ENCODE measurements at places on chromosomes 11 and 22. TPM values are rescaled to one million over a fixed set of nuclear protein-coding genes. Genes with fewer than 3 reads are reported as not detected.
A peak's percentile ranks its signal among the peaks of the same experiment; 100 is the strongest.

- no peak for DNase-seq
These were observed 8.7 kb upstream of the LTO1 start for GRCh38 chr11:69683764-69684333.

The CLDN5 gene
- 39.5 TPM for polyA plus RNA-seq

The MRPL21 gene
- 230 TPM for polyA plus RNA-seq

DNA sequence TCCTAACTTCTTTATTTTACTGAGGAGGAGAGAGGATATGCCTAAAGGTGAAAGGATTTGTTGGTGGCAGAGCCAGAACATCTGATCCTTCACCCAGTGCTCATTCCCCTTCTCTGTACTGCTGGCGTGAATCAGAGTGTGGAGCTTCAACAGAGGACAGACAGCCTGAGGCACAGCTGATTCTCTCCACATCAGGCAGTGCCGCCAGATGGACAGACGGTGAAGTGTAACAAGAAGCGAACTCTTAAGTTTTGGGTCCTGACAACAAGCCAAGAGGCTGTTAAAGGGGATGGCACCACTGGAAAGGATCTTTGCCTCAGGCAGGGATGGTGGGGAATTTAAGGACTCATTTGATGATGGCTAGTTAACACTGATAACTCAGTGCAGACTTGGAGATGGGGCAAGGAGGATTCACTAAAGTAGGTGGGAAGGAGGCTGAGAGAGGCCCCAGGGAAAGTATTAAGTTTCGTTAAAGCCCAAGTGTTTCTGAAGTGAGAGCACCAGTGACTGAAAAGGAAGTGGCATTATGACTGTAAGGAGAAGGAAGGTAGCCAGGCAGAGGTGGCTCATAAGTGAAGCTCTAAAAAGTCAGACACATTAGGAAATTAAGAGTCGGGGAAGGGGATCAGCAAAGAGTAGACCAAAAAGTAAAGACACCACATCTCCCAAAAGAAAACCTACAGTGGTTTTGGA lies 81.3 kb downstream of the CLPB start:
- DNase-seq, result no peak

The GGTLC2 gene
- polyA plus RNA-seq, result not detected

The FADS3 gene
- 237 TPM for polyA plus RNA-seq

DNA sequence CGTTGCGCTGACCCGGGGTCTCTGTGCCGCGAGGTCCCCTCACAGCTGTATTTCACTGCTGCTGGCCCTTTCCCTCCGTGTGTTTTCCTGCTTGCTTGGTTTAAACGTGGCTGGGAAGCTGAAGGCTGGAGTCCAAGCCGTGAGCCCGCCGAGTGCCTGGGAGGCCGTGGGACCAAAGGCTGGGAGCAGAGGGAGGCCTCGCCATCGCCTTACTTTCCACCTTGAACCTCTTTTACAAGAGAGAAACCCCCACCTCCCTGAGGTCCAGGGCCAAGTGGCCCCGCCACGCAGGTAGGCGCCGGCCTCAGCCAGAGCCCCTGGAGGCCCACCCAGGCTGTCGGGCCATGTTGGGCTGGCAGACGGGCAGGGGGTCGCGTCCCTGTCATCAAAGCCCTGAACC lies 411.6 kb downstream of the TBC1D22A start:
- peak; percentile 54 for DNase-seq

The KRTAP5-2 gene
- polyA plus RNA-seq, result not detected

DNA sequence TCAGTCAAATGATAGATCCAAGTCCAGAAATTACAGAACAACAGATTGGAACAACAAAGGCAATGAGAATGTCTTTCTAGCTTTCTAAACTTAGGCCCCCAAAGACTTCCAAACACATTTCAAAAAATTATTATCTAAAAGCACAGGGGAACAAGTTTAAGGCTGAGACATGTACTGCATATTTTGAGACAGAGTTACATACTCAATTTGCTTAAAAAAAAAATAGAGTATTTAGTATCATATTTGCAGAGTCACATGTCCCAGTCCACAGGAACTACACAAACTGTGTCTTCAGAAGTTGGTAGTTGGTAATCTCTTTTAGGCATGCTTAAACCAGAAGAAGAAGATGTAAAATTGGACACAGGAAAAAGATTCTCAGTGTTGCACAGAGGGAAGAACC lies 127.2 kb downstream of the MAML2 start:
- no peak for DNase-seq

GRCh38 chr22:37138849-37139561 lies 10.7 kb downstream of the IL2RB start:
- DNase-seq, result no peak

The SMTNL1 gene
- polyA plus RNA-seq, result not detected

- peak; percentile 87 for DNase-seq
These were observed 7.0 kb downstream of the CHST1 start for GRCh38 chr11:45658292-45658991.

The LINC01488 gene
- polyA plus RNA-seq, result 0.23 TPM

DNA sequence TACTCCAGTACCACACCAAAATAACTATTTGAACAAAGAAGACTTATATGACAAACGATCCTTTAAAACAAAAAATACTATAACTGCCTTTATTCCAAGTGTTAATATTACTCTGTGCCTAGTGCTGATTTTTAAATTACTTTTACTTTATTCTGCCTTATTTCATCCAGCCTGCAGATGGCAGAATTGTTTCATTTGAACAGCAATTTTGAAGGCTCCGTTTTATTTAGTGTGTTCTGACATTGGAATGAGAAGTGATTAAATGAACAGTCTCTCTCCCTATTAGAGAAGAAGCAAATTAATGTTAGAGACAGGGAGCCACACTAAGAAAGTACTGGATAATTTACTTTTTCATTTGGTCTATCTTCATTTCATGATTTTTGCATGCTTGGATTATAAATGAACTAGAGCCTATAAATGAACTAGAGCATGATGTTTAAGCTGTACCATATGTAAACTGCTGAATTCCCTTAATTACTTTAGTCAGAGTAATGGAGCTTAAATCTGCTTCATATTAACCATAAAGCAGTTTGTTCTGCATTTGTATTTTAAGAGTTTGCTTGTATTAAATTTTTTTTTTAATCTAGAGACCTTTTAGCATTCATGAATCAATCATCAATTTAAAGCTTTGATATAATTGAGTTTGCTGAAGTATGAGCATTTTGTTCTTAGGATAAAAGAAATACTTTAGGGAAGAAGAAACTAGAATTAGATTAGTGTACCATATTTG lies 9.8 kb downstream of the PDHX start:
- no peak for DNase-seq

DNA sequence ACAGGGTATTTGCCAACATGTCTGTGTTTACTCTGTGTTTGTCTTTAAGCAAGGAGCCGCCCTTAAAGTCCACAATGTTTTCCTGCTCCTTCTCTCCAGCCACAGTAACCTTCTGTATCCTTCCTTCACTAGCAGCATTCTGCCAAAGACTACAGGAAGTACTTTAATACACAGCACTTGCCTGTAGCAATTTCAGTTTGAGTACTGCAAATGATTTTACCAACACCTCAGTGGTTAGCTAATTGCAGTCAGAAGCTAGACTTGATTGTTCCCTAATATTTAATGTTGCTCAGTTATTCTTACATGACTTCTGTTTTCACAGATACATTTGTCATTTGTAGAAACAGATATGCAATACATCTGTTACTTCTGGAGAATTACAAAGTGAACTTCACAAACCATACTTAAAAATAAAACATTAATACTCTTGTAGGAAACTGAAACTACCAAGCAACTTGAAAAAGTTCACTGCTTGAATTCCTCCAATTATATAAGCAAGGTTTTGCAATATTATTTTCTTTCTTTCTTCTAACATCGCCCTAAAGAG lies 69.1 kb downstream of the FCHSD2 start:
- no peak for DNase-seq

DNA sequence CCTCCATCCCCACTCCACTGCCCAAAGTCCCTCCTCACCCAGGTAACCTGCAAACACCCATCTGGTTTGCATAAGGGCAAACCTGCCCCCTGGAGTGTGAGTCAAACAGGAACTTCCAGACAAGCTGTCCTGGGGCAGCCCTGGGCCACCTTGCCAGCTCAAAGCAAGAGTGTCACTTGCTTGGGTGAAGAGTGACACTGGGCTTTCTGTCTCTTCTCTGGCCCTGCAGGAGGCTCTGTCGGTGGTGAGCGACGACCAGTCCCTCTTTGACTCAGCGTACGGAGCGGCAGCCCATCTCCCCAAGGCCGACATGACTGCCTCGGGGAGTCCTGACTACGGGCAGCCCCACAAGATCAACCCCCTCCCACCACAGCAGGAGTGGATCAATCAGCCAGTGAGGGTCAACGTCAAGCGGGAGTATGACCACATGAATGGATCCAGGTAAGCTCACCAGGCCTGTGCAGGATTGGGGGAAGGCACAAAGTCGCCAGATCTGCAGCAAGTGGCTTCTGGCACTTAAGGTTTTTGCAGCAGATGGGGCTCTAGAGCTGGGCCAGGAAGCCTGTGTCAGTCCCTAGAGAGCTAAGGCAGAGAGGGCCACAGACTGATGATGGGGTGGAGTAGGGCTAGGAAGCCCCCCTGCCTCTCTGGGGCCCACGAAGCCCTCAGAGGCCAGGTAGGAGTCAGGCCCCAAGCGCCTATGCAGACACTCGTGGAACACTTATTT lies 64.2 kb downstream of the FLI1 start:
- DNase-seq, result no peak

- DNase-seq, result no peak
These were observed 814.3 kb downstream of the METTL15 start for GRCh38 chr11:28922386-28922981.

The MMP7 gene
- polyA plus RNA-seq, result not detected

- DNase-seq, result no peak
These were observed 686.2 kb downstream of the METTL15 start for GRCh38 chr11:28794405-28794804.

- DNase-seq, result no peak
These were observed 6.0 kb downstream of the HOATZ start for GRCh38 chr11:111520560-111520959.

The DNAJB7 gene
- polyA plus RNA-seq, result not detected

DNA sequence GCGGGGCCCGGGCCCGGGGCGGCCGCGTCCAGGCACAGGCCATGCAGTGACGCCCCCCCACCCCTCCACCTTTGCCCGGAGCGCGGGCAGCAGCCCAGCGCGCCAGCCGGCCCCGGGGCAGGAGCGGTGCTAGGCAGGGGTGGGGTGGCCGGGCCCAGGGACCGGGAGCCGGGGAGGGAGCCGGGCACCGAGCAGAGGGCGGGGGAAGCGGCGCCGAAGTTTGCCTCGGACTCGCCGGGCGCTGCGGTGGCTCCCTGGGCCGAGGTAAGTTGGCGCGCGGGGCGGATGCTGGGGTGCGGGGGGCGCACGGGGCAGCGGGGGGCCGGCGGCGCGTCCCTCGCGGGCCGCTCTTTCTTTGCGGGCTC lies 332 bp downstream of the TEAD1 start:
- no peak for DNase-seq

- no peak for DNase-seq
These were observed 1.2 kb upstream of the ATF4 start for GRCh38 chr22:39518996-39519680.

DNA sequence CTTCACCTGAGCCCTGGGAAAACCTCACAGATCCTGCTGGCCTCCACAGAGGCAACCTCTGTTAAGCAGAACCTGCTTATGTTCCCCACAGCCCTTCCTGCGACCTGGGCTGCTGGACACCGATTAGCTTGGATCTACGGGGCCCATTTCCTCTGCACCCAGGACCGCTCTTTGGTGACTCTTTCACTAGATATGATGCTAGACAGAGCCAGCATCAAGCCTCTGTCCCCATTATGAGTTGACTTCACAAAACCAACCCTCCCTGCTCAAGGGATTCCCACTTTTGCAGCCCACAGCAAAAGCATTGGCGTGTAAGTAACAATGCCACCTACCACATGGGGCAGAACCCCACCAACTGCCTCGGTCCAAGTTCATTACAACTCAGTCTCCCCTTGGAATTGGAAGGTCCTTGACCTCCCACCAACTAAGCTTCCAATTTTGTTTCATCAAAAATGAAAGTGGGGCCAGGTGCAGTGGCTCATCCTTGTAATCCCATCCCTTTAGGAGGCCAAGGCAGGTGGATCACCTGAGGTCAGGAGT lies 15.2 kb upstream of the TMPRSS4 start:
- DNase-seq, result peak; percentile 5

- no peak for DNase-seq
These were observed 11.9 kb downstream of the C11orf21 start for GRCh38 chr11:2289859-2290258.

The BEST1 gene
- polyA plus RNA-seq, result 2.1 TPM

DNA sequence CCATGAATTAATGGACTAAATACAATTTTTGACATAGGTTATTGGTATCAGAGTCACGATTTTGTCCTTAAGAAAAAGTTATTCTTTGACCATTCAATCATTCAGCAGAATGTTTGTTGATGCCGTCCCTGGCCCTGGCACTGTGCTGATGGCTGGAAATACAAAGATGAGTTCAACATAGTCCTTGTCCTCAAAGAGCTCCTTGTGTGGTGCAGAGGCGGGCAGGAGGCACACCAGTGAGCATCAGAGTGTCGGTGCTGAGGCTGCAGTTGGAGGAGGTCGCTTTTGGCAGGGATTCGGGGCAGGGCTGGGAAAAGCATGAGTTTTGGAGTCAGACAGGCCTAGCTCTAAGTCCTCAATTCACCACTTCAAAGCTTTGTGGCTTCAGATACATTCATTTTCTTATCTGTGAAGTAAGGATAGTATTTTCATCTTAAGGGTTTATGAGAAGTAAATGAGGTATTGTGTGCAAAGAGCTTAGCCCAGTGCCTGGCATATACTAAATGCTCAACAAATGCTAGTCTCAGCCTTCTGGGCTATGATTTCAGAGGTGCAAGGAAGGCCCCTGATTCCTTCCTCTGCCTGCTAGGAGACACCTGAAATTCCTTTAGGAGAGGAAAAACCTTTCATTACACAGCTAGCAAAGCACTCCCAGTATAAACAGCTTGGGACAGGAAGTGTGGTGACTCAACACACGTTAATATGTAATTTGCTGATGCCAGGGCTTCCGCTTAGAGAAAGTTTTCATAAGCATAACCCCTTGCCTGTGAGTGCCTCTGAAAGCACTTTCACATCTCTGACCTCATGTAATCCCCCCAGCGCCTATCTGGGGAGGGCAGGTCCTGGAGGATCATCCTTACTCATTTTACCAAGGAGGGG lies 113.8 kb downstream of the NECTIN1 start:
- no peak for DNase-seq

The OR52A1 gene
- not detected for polyA plus RNA-seq

GRCh38 chr11:60615497-60615896 lies 83.9 kb upstream of the MS4A8 start:
- DNase-seq, result no peak

Data from heart left ventricle (tissue), 16 donors.